Stomach (tissue), 19 donors: ENCODE measurements at places on chromosomes 11 and 22. TPM values are rescaled to one million over a fixed set of nuclear protein-coding genes. Genes with fewer than 3 reads are reported as not detected.

DNA sequence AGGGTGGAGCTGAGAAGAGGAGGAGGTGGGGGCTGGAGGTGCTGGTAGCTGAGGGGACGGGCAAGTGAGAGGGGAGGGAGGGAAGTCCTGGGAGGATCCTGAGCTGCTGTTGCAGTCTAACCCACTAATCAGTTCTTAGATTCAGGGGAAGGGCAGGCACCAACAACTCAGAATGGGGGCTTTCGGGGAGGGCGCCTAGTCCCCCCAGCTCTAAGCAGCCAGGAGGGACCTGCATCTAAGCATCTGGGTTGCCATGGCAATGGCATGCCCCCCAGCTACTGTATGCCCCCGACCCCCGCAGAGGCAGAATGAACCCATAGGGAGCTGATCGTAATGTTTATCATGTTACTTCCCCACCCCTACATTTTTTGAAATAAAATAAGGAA is 24.4 kb downstream of the FADS3 start:
- no peak for DNase-seq

DNA sequence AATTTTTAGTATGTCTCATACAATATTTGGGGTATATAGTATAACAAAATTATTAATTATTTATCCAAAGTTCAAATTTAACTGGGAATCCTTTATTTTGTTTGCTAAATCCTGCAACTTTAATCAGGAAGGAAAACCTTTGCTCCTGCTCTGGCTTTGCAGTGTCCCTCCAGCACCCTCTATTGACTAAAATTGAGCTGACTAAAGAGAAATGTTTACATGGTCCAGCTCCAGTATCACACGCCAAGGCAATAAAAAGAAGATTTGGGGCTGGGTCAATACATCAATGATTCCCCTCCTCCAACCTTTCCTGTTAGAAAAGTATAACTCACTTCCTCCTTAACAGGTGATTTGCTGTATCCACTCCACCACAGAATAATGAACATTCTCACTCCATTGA is 153.0 kb upstream of the LRRC4C start:
- no peak for DNase-seq

DNA sequence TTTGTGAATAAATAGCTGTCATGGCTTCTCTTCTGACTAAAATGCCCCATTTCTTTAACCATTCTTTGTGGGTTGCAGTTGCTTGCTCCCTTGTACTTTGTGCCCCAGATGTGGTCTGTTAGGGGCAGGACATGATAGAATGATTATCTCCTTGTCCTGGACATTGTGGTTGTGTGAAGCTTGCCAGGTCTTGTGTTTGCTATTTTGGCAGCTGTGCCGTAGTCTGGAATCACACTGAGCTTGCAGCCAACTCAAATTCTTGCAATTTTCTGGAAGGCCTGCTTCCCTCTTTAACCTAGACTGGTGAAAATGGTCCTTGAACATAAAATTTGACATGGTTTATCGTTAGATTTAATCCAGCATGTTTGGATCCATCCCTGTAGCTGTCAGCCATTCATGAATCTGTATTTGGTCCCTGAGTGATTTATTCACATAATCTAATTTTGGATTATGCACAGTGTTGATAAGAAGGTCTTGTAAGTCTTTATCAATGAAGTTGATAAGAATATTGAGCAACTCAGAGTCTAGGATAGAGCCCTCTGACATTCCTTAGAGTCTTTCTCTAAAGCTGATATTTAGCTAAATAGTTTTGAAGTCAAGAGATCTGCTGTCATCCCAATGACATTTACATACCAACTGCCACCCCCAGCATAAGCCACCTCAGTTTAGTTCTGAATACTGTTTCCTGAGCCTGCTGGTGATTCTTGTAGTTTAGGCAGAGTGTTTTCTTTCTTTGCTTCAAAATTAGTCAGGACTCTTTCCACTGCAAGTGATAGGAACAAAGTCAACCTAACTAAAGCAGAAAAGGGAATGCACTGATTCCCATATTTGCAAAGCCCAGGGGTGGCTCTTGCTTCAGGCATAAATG is 9.8 kb downstream of the SPON1 start:
- DNase-seq = no peak

DNA sequence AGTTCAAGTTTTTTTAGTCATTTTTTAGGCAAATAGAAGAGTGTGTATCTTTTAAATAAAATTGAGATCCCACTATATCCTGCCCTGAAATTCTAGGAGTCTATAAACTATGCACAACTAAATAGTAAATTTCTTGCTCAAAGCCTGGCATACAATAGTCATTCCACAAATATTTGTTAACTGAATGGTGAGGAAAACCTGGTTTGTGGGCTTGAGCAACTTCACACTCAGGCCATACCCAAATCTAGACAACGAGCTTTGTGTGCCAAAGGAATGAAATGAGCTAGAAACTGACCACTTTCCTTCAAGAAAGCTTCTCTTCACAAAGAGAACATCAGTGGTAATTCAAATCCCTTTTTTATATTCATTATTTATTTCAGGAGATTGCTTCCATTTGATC is 39.6 kb upstream of the AMOTL1 start:
- DNase-seq = no peak

DNA sequence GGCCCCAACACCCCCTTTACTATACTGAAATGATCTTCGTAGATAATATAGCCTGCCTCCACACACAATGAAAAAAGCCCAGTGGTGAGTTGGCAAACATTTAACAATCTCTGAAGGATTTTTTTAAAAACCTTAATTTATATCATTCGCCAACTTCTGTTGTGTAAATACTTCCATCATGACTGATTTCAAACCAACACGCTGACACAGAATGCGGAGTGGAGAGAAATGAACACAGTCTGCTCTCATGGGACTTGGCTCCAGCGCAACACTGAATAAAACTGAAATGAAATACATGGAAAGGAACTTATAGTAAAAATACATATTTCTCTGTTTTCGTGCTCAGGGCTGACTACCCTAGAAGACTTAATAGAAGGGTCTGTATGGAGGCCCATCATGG is 61.3 kb upstream of the WNT11 start:
- peak; percentile 46 for DNase-seq

DNA sequence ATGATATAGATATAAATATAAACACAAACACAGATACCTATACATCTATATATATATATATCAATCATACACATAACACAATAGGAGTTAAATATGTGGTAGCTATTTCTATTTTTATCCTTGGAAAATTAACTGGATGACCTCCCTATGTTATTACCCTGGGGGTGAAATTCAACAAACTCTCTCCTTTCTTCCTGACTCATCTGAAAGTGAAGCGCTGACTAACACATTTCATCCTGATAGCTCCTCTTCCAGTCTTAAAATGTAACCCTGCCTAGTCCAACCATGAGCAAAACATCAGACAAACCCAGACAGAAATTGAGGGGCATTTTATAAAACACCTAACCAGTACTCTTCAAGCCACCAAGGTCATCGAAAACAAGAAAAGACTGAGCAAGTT is 220.6 kb upstream of the ISX start:
- no peak for DNase-seq

- peak; percentile 48 for DNase-seq
Observed at GRCh38 chr22:32994041-32994830, 63.9 kb downstream of the SYN3 start.

- no peak for DNase-seq
Observed at GRCh38 chr11:38315151-38315550, 1717.1 kb upstream of the RAG2 start.

DNA sequence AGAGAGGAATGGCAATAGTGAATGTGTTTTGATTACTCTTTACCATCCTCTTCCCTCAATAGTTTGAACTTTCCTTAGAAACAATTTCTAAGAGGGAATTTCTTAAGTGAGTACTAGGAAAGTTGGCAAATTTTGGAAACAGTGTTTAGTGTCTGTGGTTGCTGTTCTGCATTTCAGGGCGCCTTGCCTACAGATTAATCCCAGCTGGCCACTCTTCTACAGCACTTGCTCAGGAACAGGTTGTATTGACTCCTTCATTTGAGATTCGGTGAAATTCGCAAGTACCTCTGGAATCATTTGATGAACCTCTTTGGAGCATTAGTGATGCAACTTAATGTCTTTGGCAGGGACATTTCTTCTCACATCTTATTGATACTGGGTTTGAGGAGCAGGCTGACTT is 28.3 kb downstream of the JAM3 start:
- no peak for DNase-seq

DNA sequence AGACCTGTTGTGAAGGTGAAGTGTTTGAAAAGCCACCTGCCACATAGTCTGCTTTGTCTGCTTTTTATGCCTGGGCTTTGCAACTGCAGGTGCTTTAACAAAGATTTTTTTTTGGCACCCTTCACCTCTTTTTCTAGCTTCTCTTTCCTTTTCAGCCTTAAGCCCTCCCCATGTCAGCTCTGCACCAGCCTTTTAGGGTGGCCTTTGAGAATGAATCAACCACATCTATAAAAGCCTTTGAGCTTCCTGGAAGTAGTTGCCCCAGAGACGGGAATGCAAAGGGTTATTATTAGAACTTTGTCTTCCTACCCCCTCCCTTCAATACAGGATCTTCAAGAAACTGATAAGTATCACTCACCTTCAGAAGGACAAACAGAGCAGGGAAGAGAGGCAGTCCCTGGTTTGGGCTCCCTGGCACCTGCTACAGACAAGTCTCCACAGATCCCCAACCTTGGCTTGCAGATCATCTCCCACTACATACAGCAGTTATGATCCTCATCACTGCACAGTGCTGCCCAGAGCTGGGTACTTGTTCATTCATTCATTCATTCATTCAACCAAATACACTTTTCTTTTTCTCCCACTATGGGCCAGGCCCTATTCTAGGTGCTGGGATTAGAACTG is 8.0 kb downstream of the PVALB start:
- no peak for DNase-seq

GRCh38 chr22:38736257-38736570 is 19.6 kb downstream of the SUN2 start:
- no peak for DNase-seq

DNA sequence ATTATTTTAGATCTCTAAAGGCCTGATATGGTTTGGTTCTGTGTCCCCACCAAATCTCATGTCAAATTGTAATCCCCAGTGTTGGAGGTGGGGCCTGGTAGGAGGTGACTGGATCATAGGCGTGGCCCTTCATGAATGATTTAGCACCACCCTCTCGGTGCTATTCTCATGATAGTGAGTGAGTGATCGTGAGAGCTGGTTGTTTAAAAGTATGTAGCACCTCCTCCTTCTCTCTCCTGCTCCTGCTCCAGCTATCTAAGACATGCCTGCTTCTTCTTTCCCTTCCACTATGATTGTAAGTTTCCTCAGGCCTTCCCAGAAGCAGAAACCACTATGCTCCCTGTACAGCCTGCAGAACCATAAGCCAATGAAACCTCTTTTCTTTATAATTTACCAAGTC is 114.1 kb downstream of the SERGEF start:
- no peak for DNase-seq

DNA sequence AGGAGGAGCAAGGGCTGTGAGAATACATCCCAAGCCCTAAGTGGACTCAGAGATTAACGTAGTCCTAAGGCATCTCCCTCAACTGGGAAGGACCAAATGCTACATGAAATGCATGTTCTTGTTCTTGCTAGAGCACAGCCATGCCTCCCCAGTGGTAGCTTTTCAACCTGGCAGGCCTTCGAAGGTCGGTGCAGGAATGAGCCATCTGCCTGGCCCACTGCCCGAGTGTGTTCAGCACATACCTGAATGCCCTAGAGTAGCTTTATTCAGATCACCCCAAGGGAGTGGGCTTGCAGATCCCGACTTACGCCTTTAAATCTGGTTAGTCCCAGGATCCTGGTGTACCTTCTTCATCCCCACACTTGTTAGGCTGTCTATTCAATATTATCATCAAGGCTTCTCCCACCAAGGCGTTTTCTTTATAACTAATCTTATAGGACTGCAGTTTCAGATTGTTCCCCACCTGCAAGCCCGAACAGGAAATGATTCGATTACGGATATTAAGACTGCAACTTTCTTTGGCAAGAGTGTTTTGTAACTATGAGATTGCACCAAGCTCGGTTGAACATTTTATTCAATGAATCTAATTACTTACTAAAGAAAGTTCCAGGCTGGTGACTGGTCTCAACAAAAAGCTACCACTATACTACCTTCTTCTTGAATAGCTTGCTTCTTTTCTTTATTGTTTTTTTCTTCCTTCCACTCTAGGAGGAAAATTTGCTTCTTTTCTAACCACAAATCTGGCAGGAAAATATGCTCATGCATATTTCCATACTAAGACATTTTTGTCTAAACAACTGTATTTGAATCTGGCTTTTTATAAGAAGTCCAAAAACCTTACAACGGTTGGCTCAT is 115.6 kb downstream of the SGSM3 start:
- DNase-seq = no peak

- no peak for DNase-seq
Observed at GRCh38 chr11:34439610-34440198, 970 bp downstream of the CAT start.

DNA sequence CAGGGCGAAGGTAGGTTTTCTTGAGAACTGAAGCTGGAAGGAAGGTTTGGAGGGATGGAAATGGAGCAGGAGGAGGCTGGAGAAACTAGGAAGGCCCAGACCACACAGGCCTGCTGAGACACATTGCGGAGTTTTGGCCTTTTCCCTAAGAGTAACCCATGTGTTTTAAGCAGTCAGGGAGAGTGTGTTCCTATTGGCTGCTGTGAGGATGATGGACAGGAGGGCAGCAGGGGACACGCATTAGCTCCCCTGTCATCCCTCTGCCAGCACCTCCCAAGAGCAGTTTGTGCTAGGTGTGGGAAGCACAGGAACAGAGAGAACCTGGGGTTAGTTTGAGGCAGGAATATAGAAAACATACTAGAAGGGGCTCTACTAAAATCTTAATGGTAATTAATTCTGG is 842.1 kb downstream of the TBC1D22A start:
- no peak for DNase-seq

- DNase-seq = no peak
Observed at GRCh38 chr11:111933872-111934271, 3.3 kb upstream of the DIXDC1 start.

Gene LINC01488
- not detected for total RNA-seq

Gene RASD2
- 0.58 TPM for total RNA-seq

Gene IRAG1
- total RNA-seq = 48.7 TPM

Gene NAALADL1
- not detected for total RNA-seq

Gene LRP5
- total RNA-seq = 152 TPM

Gene PRR33
- not detected for total RNA-seq

Gene KIAA0930
- total RNA-seq = 10.6 TPM

Gene TLCD5
- total RNA-seq = 81.2 TPM

Gene SERPIND1
- total RNA-seq = not detected

Gene MYBPC3
- 15.6 TPM for total RNA-seq

Gene PHF21B
- total RNA-seq = not detected

Gene PATL1
- total RNA-seq = 11.7 TPM

Gene LRRC32
- total RNA-seq = 117 TPM

Gene NEFH
- not detected for total RNA-seq

Gene OR52A1
- not detected for total RNA-seq
